ENCODE measurements at places on chromosomes 16 and 17.

DNA sequence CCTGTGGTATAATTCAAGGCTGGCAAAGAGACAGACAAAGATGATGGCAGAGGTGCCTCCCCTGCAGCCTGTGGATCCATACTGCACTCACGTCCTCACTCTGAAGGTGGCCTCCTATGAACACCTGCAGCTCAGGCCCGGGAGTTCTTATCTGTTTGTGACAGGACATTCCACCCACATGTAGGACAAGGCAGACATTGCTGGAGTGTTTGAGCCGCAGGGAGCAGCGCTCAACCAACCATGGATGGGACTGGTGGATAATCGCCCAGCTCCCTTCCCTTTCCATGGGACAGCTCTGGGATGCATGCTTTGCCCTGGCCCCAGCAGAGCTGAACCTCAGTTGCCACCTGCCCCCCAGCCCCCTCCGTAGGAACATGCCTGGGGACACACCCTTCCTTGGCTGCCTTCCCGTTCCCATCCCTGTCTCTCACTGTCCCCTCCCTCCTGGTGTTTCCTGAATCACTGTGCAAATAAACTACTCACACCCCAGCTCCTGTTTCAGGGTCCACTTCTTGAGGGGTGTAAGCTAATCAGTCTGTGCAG, 22.2 kb downstream of the ITPRIPL2 start:
- DNase-seq, result no peak

- no peak for DNase-seq
These were observed 398.1 kb downstream of the KCNJ18 start for GRCh38 chr17:22090263-22090935.

DNA sequence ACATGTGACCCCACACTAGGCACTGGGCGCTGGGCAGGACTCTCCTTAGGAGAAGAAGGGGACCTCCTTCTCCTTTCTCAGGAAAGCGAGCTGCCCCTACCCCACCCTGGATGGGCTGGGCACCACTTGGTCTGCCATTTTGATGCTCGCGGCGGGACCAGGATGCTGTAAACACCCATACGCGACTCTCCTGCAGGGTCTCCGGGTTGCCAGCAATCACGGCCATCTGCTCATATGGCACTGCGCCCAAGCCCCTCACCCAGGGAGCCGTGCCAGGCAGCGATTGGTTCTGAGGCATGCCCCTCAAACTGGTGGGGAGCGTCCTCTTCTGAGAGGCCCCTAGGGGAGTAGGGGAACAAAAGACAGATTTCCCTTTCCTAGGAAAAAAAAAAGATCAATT, 99.0 kb downstream of the C16orf78 start:
- no peak for DNase-seq

DNA sequence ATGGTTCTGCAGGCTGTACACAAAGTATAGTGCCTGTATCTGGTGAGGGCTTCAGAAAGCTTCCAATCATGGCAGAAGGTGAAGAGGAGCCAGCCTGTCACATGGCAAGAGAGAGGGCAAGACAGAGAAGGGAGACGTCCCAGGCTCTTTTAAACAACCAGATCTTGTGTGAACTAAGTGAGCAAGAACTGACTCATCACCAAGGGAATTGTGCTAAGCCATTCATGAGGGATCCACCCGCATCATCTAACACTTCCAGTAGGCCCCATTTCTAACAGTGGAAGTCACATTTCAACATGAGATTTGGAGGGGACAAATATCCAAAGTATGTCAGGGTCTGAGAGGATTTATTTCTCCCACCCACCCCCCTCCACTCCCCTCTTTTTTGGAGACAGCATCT, 56.2 kb upstream of the ELAC2 start:
- no peak for DNase-seq

- no peak for DNase-seq
These were observed 43.9 kb upstream of the SREBF1 start for GRCh38 chr17:17880577-17881196.

DNA sequence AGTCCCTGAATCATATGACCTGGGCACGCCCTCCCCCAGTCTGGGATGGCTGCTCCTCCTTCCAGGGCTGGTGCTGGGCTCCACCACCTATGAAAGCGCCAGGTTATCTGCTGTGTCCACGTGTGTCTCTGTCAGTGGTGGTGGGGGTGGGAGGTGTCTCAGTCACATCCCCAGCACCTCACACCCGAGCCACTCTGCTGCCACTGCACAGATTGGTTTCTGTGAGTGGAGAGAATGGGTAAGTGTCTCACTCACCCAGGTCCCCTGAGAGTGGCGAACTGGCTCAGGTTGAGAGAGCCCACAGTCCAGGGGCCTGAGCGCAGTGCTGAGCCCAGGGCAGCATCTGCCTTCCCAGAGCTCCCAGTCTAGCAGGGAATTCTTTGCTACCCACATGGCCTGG, 79.0 kb downstream of the PLD6 start:
- DNase-seq, result no peak

DNA sequence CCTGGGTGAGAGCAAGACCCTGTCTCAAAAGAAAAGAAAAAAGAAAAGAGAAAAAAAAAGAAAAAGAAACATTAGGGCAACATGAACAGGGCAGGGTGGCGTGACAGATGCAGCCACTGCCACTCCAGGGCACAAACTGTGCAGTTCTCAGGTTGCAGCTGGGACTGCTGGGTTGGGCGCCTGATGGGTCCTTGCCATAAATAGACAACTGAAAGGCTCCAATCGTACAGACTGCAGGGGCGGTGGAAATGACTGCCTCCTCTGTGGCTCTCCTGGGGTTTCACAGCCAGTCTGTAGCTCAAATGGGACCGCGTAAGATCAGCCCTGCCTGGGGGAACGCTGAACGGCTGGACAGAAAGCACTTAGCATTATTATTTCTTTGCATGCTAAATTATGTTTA, 130.7 kb downstream of the CPPED1 start:
- no peak for DNase-seq

DNA sequence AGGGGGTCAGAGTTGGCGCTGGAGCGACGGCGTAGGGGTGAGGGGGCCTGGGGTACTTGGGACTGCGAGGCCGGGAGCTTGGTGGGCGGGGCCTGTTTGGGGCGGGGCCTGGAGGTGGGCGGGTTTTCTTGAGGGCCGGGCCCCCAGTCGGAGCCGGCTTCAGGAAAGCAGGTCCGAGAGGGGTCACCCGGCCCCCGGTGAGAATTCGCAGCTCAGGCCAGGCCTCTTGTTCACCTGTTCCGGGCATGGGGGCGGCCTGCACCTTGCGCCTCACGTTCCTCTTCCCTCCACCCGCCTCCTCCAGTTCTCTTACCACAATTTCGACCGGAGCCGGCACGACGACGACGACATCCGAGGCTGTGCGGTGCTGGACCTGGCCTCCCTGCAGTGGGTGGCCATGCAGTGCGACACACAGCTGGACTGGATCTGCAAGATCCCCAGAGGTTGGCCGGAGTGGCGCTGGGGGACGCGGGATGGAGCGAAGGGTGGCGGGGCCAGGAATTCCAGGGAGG, 52.5 kb downstream of the MRC2 start:
- DNase-seq, result no peak

- DNase-seq, result no peak
These were observed 80.7 kb downstream of the MPRIP start for GRCh38 chr17:17122781-17123483.

DNA sequence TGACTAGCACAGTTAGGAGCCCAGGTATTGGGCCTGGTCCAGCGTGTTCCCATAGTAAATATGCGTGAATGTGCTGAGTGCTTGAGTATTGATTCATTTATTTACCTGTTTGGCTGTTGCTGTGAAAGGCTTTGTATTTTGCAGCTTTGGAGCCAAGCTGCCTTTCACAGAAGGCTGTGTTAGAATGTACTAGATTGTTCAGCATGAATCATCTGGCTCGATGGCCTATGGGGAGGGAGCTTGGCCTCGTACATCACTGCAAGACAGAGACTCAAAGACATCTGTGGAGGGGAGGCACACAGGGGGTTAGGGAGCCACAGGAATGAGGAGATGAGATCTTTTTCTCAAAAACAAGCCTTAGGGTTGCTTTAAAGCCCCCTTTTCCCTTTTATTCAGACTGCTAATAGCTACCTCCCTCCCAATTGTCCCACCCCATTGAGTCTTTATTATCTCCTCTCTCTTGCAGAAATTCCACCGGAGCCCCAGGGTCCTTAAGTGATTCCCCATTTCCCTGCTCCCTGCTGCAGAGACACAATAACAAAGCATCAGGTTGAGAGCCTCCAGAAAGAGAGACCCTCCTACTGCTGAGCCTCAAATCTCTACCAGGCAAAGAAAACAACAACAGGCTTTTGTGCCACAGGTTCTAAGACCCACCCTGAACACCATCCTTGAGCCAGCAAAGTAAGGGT, 307.2 kb downstream of the ABCC12 start:
- DNase-seq, result no peak

- no peak for DNase-seq
These were observed 61.2 kb upstream of the RPH3AL start for GRCh38 chr17:413706-414380.

DNA sequence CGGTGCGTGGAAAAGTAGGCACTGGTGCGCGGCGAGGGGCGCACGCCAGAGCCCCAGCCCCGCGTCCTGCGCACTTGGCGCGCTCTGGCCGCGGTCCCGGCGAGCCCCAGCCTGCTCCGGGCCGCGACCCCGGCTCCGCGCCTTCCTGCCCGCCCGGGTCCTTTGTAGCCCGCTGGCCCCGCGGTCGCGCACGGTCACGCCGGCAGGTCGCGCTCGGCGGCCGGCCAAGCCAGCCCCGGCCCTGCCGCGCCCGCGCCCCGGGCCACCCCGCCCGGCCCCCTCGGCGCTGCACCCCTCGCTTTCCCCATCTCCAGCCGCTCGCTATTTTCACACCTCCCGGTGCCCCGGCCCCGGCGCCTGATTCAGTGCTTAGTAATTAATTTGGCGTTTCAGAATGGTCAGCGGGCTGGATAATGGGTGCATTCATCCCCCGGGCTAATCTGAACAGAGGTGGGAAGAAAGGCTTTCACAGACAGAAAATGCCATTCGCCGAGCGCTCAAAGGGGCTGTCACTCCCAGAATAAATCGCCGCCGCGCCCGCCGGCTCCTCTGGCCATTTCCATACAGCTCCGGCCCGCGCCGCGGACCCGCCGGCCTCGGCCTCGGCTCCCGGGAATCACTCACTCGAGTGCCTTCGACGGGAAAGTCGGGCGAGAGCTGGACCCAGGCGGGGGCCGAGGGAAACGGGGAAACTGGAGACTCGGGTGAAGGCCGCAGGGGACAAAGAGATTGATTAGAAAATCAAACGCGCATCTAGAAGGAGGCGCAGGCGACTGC, 17.8 kb upstream of the NTN1 start:
- no peak for DNase-seq

- no peak for DNase-seq
These were observed 17.1 kb upstream of the CORO1A start for GRCh38 chr16:30166202-30166902.

- DNase-seq, result no peak
These were observed 79.3 kb upstream of the CNTNAP4 start for GRCh38 chr16:76197900-76198299.

GRCh38 chr16:82197540-82198240, 27.7 kb upstream of the MPHOSPH6 start:
- no peak for DNase-seq

DNA sequence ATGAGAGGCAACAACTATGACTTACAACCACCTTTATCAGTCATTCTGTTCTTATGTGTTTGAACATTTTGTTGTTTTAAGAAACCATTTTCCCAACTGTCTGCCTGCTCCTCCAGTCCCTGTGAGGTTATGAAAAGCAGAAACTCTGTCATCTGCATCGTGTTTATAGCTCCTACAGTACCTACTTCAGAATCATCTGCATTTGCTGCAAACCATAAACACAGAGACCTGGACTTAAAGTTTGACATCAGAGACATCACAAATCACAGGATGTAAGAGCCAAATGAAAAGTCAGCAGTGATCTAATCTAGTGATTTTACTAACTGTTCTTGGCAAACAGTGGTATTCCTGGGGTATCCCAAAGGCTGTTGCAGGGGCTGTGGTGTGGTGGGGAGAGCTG, 55.2 kb downstream of the CDH11 start:
- no peak for DNase-seq

GRCh38 chr17:35727635-35728034, 3.8 kb upstream of the RASL10B start:
- DNase-seq, result no peak

- no peak for DNase-seq
These were observed 174.8 kb upstream of the FOXF1 start for GRCh38 chr16:86335266-86336172.

GRCh38 chr17:18182978-18183333, 672 bp upstream of the ALKBH5 start:
- peak; percentile 74 for DNase-seq

DNA sequence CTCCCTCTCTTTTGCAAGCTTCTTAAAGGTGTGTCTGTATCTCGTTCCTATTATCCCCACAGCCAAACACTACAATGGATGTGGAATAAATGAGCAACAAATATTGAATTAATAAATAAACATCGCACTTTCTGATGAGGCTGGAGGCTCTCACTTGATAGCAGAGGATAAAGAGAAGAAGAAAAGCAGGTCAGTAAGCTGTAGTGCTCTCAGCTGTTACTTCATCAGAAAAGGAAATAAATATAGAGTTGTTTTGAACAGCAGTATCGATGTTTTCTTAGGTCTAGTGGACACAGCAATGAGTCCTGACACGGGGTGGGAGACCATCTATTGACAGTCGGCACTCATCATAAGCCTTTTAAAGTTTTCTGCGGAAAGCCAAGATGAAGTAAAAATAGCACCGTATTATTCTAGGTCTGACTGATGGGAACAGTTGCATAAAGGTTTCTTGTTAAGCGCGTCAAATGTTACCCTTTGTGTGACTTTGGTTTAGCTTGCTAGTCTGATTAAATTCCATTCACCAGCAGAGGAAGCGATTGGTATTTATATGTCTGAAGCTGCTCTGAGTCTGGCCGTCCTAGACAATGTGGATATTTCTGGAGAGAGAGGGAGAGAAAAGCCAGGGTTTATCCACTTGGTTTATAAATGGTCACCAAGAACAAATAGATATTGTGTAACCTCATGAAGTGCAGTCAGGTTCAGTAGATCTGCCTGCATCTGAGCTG, 646.1 kb downstream of the CDH11 start:
- DNase-seq, result no peak

DNA sequence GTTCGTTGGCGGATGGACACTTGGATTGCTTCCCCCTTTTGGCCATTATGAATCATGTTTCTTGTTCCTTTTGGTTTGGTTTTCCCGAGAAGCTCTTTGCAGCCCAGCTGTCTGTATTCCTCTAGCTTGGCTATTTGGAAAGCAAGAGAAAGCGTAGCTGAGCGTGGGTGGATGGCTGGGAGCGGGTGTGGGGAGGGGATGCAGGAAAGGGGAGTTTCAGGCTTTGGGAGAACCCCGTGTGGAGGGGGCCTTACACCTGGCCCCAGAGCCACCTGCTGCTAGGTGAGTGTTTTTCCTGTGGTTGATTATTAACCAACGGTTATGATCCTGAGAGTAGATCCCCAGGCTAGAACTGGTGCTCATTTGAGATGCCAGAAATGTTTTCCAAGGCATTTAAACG, 103.7 kb downstream of the RAP1GAP2 start:
- no peak for DNase-seq

DNA sequence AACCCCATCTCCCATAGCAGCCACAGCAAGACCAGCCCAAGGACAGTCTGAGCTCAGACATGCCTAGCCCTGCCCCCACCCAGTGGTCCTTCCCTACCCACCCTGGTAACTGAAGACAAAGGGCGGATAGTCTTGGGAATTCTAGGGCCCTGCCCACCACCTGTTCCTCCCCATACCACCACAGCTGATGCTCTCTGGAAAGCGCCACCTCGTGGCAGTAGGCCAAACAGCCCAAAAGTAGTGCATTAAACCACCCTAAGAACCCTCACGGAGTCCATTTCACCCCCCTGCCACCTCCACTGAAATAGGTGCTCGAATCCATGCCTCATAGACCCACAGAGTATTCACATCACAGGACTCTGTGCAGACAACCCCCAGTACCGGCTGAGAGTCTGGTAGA, 1021.4 kb downstream of the CDH8 start:
- DNase-seq, result no peak

GRCh38 chr17:17638467-17638866, 42.8 kb upstream of the RAI1 start:
- no peak for DNase-seq

All from effector memory CD8-positive, alpha-beta T cell (primary cell).